ENCODE measurements at places on chromosomes 7 and 10.

DNA sequence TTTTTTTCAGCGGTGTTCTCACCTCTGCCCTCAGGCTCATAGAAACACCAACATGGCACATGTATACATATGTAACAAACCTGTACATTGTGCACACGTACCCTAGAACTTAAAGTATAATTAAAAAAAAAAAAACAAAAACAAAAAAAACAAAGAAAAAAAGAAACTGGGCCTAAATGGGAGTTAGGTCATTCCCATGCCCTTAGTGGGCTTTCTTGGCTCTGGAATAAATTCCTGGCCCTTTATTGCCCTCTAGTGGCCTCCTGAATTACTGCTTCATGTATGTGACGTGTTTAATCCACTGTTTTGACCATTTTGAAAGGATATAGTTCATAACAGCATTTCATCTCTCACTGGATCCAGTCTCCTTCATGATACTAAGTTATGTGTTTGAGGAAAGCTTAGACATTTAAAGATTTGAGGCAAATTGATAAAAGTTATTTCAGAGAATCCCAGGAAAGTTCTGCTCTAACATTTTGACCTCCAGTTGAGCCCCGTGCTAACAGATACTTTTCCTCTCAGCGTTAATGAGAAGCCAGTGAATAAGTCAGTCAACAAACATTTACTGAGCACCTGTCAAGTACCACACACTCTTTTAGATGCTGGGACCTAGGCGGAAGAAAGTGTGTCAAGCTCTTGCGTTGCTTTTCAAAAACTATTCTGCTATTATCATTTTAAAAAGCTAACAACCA is 54.7 kb upstream of the SYPL1 start:
- peak; percentile 27 for DNase-seq

DNA sequence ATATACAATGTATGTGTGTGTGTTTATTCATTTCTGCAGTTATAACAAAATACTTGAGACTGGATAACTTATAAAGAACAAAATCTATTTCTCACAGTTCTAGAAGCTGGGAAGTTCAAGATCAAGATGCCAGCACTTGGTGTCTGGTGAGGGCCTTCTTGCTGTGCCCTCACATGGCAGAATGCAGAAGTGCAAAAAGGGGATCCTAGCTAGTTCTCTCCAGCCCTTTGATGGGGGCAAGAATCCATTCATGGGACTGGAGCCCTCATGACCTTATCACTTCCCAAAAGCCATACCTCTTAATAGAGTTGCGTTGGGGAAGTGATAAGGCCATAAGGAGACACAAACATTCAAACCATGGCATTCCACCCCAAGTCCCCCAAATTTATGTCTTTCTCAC is 8.4 kb downstream of the GRB10 start:
- no peak for DNase-seq

- no peak for DNase-seq
Observed at GRCh38 chr10:76883596-76883995, 754.0 kb downstream of the KCNMA1 start.

GRCh38 chr10:86363184-86363832 is 3.3 kb downstream of the GRID1 start:
- no peak for DNase-seq

- DNase-seq: no peak
Observed at GRCh38 chr7:144487901-144488300, 84.4 kb upstream of the NOBOX start.

GRCh38 chr10:128306535-128306934 is 180.3 kb upstream of the MKI67 start:
- DNase-seq: no peak

- DNase-seq: no peak
Observed at GRCh38 chr7:150396851-150397260, 17.7 kb downstream of the ZNF775 start.

DNA sequence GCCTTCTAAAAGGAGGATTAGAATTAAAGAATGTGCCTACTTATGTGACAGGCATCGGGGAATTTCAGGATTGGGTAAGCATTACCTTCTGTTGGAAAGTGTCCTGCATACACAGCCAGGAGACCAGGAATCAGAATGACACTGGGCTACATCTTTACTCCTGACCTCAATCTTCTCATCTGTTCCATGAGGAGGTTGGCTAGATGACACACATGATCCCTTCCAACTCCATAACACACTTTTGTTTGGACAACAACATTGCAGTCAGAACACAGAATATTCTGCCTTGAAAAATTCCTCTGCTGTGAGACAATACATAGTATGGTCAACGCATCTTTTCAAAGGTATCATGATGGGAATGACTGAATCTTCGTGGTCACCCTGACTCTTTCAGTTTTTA is 1281.2 kb upstream of the SORCS1 start:
- DNase-seq: no peak

DNA sequence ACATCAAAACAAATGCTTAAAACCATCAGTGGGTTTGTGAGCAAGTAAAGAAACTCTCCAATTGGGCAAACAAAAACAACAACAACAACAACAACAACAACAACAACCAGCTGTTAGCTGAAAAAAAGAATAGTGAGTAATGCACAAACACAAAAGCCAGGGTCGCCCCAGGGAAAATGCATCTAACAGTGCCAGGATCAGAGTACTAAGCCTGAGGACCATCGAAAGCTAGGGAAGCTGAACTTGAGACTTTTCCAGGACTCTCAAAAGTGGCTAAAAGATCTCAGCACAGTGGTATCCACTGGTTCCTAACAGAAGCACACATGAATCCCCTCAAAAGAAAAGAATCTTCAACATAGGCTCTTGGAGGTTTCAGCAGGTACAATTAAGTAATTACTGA is 83.3 kb downstream of the CPXM2 start:
- no peak for DNase-seq

GRCh38 chr10:100114460-100114859 is 32.8 kb upstream of the CPN1 start:
- no peak for DNase-seq

- no peak for DNase-seq
Observed at GRCh38 chr7:11753433-11753832, 78.6 kb downstream of the THSD7A start.

DNA sequence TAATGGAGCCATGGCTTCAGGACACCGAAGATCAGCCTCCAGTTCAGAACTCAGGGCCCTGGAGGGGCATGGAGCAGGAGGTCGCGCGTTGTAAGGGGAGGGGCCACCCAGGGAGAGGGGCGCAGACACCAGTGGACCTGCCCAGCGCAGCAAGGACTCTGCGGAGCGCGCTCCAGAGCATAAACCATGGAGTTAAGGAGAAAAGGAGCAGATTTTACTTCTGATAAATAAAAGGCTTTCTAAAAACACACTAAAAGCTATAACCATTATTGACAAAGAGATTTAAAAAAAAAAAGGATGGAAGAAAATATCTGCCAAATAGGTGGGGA is 10.5 kb downstream of the CALY start:
- no peak for DNase-seq

GRCh38 chr10:102696736-102697135 is 17.5 kb downstream of the ARL3 start:
- DNase-seq: no peak

Data from HS-27A (cell line).